T-cell (primary cell): ENCODE measurements at places on chromosomes 7 and 10. TPM values are rescaled to one million over a fixed set of nuclear protein-coding genes. Genes with fewer than 3 reads are reported as not detected.

The AKR1D1 gene
- not detected for total RNA-seq

The MACROH2A2 gene
- total RNA-seq, result 3.1 TPM

The CALHM1 gene
- not detected for total RNA-seq

The CFAP69 gene
- 0.20 TPM for total RNA-seq

The CPXM2 gene
- total RNA-seq, result not detected

- H3K27me3 ChIP-seq, result no peaks in the 10 kb centered on the region
- H3K36me3 ChIP-seq, result no peaks in the 10 kb centered on the region
- no peaks in the 10 kb centered on the region for H3K4me1 ChIP-seq
Measured at GRCh38 chr7:132309102-132309805, 267.0 kb downstream of the PLXNA4 start.

DNA sequence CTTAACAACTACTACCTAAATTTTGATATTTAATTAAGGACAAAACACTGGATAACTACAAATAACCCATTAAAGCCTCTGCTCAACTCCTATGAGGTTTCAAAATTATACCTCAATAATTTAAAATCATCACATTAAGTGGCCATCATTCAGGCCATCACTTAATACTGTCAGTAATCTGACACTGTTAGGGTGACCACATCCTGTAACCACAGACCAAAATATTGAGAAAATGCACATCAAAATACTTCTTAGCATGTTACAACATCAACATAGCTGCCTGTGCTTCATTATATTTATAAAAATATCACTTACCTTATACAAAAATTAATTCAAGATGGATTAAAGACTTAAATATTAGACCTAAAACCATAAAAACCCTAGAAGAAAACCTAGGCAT, 23.3 kb downstream of the SEM1 start:
- no peak for DNase-seq
- no peaks in the 10 kb centered on the region for H3K4me1 ChIP-seq
- peaks cover 12% of the 10 kb centered on the region for H3K36me3 ChIP-seq
- no peak overlapping the region for H3K27ac ChIP-seq

DNA sequence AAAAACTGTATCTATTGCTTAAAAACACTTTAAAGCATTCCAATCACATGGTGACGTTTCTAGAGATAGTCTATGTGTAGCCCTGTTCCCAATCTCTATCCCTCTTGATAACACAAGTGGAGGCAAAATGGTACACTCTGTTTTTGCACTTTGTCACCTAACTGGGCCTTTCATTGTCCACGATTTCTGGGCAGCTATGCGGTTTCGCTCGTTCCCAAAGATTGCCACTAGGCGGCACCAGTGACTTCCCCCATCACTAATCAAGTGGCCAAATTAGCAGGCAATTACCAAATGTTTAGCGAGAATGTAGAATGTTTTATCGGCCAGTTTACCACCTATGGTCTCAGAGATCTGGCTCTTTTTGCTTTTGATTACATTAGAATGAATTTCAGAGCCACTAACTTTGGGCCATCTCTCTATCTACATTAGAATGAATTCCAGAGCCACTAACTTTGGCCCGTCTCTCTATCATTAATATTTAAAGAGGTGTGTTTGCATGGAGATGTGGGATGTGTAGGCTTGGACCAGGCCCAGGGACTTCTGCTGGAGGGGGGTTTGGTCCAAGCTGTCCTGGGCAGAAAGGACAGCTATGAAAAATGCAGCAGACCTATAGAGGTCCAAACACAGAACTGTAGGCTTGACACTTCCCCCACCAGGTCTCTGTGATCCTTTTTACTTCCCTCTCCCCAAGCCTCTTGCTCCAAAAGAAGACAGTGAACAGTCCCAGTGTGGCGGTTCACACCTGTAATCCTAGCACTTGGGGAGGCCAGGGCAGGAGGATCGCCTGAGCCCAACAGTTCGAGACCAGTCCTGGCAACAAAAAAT, 90.1 kb downstream of the EPC1 start:
- H3K4me3 ChIP-seq, result no peak overlapping the region
- peak; percentile 24 for DNase-seq
- H3K27me3 ChIP-seq, result no peaks in the 10 kb centered on the region
- H3K27ac ChIP-seq, result no peak overlapping the region
- no peaks in the 10 kb centered on the region for H3K4me1 ChIP-seq

DNA sequence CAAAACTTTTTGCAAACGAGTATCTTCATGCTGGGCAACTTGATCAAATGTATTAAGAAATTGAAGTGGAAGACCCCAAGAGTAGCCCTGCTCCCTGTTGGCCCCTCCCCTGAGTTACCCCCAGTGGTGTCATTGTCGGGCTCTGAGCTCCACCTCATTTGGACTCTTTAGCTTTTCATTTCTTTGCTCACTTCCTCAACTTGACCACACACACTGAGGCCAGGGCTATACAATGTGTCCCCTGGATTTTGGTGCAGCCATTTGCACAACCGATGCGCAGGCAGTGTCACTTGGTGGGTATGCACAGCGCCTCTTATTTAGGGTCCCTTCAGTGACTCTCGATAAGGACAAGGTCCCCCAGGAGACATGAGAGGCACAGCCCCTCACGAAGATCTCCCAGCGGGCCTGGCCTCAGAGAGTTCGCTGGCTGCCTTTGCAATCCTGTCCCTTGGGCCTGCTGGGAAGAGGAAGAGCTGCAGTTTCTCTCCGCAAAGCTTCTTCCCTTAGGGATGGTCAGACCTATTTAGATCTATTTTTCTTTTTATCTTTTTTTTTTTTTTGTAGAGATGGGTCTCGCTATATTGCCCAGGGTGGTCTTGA, 2.5 kb upstream of the MUC3A start:
- peaks cover 50% of the 10 kb centered on the region for H3K27me3 ChIP-seq
- DNase-seq, result no peak
- no peak overlapping the region for H3K4me3 ChIP-seq
- H3K4me1 ChIP-seq, result no peaks in the 10 kb centered on the region
- H3K27ac ChIP-seq, result no peak overlapping the region

DNA sequence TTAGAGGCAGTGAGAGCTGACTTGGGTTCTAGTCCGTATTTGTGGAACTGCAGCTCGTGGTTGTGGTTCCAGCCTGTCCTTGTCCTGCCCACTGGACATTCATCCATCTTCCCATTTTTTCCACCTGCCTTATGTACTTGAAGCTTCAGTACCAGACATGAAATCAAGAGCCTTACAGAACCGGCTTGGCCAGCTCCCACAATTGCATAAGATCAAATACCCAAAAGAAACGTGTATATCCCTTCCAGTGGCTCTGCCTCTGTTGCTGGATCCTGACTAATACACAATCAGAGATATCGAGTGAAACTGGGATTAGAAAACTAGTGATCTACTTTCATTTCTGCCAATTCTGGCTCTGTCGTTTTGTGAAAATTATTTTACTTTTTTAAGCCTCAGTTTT, 23.8 kb upstream of the LIPA start:
- H3K27ac ChIP-seq, result no peak overlapping the region
- no peak for DNase-seq
- no peaks in the 10 kb centered on the region for H3K36me3 ChIP-seq
- no peaks in the 10 kb centered on the region for H3K27me3 ChIP-seq
- no peak overlapping the region for H3K4me3 ChIP-seq
- H3K4me1 ChIP-seq, result no peaks in the 10 kb centered on the region

DNA sequence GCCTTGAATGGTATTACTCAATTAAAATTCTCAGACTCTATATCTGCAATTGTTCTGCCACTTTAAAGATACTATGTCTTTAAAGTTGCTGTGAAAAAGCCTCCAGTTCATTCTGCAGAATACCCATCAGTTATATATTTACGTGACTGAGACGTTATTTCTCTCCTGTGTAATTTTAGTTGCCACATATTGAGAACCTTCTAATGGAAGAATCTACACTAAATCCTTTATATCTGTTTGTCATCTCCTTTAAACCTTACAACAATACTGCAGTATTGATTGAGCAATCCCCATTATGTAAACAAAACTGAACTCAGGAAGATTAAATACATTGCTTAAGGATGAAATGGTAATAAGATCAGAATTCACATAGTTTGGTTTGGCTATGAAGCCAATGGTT, 30.0 kb downstream of the GPR141 start:
- no peak for DNase-seq
- no peak overlapping the region for H3K27ac ChIP-seq
- H3K4me3 ChIP-seq, result no peak overlapping the region
- no peaks in the 10 kb centered on the region for H3K36me3 ChIP-seq
- no peaks in the 10 kb centered on the region for H3K27me3 ChIP-seq
- peaks cover 2% of the 10 kb centered on the region for H3K4me1 ChIP-seq

DNA sequence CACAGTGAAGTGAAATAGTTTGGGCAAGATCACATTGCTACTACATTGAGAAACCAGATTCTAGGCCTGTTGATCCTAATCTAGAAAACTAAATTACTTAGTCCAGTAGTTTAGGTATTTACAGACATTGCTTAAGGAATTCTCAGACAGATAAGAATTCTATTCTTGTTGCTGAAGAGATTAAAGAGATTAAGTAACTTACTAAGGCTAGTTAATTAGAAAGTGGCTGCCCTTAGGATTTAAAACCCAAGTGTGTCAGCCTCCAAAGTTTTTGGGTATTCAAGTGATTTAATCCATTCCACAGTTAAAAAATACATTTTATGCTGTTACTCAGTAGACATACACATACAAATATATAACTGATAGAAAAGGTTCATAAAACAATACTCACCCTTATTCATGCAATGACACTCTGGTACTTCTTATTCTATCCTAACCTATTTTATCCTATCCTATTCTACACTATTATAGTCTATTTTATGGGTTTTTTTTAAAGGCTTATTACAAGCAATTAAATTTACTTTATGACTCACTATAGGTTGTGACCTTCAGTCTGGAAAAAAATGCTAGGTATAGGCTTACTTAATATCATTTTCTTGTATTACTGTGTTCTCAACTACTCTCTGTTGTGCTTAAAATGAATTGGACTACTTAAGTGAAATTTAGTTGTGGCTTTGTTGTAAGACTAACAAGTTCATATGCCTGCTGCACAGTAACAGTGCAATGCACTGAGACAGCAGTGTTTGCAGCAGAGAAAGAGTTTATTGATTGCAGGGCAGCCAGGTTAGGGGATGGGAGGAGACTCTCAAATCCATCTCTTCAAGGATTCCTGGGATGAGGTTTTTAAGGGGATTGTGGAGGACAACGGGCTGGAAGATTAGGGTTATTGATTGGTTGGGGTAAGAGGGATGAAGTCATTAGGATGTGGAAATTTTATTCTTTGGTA, 10.7 kb downstream of the SPAM1 start:
- no peak for DNase-seq
- no peaks in the 10 kb centered on the region for H3K27me3 ChIP-seq
- H3K4me1 ChIP-seq, result no peaks in the 10 kb centered on the region
- no peaks in the 10 kb centered on the region for H3K36me3 ChIP-seq
- H3K27ac ChIP-seq, result no peak overlapping the region

DNA sequence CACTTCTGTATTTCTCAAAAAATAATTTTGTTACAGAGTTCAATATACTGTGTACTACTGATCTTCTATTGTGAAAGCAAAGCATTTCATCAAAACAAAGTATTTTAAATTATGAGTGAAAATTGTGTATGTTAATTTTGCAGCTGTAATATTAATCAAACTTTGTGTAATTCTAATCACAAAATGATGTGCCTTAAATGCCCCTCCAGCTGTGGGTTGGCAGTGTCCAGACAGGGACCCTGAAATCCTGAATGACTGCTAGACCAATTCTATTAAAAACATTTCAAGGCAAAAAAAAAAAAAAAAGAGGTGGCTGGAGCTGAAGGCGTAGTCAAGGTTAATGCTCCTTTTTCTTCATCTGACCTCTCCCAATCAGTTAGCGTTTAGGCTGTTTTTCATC, 36.2 kb downstream of the SCD start:
- no peaks in the 10 kb centered on the region for H3K4me1 ChIP-seq
- H3K4me3 ChIP-seq, result no peak overlapping the region
- DNase-seq, result no peak
- no peaks in the 10 kb centered on the region for H3K36me3 ChIP-seq

DNA sequence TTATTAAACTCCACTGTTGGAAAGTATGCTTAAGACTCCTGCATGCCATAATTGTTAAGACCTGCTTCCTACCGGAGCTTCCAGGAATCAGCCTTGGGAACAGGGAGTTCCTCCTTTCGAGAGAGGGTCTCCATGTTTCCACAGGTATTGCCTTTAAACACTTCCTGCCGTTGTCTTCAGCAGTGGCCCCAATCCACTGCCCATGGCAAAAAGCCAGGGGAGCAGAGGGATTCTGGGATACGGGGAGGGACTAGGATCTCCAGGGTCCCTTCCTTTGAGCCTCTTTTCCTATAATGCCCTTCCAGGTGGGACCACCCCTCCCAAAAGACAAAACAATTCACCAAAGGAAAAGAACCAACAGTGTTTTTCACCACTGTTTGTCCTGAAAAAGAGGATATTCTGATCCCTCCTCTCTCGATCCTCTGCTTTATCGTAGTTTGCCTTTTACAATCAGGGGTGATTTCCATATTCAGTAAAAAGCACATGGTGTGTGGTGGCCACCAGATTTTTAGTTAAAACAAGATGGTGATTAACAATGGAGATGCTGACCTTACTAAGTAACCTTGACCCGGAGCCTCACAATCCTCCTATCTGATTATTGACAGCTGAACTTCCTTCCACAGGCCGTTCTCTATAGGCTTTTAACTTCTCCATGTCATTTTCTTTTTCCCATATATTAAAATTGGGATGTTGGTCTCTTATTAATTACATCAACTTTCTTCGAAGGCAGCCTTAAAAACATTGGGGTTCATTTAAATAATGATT, 36.0 kb downstream of the LRRC72 start:
- no peaks in the 10 kb centered on the region for H3K4me1 ChIP-seq
- H3K4me3 ChIP-seq, result no peak overlapping the region
- H3K27me3 ChIP-seq, result no peaks in the 10 kb centered on the region
- no peak overlapping the region for H3K27ac ChIP-seq
- H3K36me3 ChIP-seq, result no peaks in the 10 kb centered on the region
- DNase-seq, result no peak

- H3K4me3 ChIP-seq, result no peak overlapping the region
- no peak for DNase-seq
- H3K27ac ChIP-seq, result no peak overlapping the region
- H3K4me1 ChIP-seq, result no peaks in the 10 kb centered on the region
Measured at GRCh38 chr10:122640921-122641320, 58.7 kb downstream of the C10orf120 start.

- H3K4me3 ChIP-seq, result no peak overlapping the region
- no peaks in the 10 kb centered on the region for H3K36me3 ChIP-seq
- no peak for DNase-seq
- peaks cover 12% of the 10 kb centered on the region for H3K27me3 ChIP-seq
Measured at GRCh38 chr10:77598606-77599005, 39.0 kb downstream of the KCNMA1 start.

DNA sequence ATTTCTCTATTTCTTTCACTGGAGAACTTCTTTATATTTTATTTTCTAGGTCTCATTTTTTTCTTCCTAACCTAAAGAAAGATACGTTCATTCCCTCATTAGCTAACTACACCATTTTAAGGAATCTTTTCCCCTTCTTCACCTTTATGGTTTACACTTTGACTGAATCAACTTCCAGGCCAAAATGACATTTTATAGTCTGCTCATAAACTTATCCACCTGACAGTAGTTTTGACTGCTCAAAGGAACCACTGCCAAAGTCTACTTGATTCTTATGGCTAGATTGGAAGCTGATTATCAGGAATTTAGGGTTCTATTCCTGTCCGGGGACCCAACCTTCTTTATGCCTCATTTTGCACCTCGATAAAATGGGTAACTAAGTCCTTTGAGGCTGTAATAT, 73.0 kb upstream of the FOXP2 start:
- no peak overlapping the region for H3K27ac ChIP-seq
- no peak overlapping the region for H3K4me3 ChIP-seq
- no peaks in the 10 kb centered on the region for H3K27me3 ChIP-seq
- DNase-seq, result no peak
- no peaks in the 10 kb centered on the region for H3K4me1 ChIP-seq
- H3K36me3 ChIP-seq, result no peaks in the 10 kb centered on the region
